ENCODE measurements at places on chromosomes 12 and 14.
A peak's percentile ranks its signal among the peaks of the same experiment; 100 is the strongest.

DNA sequence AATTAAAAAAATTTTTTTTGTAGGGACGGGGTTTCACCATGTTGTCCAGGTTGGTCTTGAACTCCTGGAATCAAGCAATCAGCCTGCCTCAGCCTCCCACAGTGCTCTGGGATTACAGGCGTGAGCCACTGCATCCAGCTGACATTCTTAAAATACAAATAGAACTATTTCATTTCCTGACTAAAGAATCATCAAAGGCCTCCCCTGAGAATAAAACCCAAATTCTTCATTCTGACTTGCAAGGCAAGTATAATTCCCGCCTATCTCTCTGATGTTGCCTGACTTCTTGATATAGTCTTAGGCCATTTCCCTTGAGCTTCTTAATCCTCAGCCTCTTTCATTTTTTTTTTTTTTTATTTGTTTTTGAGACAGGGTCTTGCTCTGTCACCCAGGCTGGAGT is 4.4 kb upstream of the BICD1 start:
- no peak for DNase-seq

DNA sequence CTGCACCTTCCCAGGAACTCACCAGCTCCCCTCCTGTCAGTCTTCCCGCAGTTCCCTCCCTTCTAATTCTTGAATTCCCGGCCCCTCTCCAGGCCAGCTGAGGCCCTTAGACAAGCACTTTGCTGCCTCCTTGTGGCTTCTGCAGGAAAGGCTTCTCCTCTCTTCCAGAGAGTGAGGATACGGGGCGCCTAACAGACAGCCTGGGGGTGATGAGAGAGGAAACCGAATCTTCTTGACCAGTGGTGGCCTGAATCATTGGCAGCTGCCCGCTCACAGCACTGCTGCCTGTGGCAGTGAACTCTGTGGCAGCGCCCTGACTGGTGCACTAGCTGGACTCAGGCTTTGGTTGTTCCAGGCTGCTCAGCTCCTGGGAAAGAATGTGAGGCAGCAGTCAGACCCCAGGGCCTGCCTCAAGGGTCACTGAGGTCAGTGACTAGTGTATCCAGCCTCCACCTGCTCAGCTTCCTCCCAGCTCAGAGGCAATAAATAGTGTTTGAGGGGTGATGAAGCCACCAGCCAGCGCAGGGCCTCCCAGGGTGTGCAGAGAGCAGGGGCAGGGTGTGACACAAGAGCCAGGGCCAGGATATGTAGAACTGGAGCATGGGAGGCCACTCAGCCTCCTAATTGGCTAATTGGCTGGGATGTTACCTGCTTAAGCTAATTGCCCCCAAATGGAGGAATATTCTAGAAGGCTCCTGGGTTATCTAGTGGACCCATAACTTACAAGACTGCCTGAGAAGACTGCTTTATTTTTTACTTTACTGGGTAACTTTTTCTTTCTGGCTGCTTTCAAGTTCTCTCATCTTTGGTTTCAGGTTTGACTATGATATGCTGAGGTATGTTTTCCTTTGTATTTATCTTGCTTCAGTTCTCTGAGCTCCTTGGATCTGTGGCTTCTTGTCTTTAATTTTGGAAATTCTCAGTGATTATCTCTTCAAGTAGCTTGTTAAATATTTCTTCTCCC is 12.9 kb upstream of the MCRS1 start:
- DNase-seq: peak; percentile 59

- DNase-seq: no peak
These were observed 219.5 kb upstream of the TMEM132C start for GRCh38 chr12:128047266-128048060.

GRCh38 chr12:105864901-105865300 is 273.9 kb downstream of the NUAK1 start:
- DNase-seq: no peak

DNA sequence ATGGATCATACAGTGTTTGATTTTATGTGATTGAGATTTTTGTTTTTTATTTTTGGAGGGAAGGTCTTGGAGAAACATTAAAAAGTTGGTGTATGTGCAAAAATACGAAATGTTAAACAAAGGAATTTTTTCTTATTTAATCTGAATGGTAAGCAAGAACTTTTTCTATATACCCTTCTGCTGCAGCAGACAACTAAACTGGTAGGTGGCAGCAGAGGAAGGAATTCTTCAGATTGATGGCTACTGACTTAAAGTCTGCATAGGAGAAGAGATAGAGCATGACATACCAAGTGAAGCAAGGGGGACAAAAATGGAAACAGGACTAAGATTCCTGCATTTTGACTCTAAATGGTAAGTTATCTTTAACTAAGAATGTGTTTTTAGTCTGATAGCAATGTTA is 42.0 kb upstream of the A2ML1 start:
- no peak for DNase-seq

DNA sequence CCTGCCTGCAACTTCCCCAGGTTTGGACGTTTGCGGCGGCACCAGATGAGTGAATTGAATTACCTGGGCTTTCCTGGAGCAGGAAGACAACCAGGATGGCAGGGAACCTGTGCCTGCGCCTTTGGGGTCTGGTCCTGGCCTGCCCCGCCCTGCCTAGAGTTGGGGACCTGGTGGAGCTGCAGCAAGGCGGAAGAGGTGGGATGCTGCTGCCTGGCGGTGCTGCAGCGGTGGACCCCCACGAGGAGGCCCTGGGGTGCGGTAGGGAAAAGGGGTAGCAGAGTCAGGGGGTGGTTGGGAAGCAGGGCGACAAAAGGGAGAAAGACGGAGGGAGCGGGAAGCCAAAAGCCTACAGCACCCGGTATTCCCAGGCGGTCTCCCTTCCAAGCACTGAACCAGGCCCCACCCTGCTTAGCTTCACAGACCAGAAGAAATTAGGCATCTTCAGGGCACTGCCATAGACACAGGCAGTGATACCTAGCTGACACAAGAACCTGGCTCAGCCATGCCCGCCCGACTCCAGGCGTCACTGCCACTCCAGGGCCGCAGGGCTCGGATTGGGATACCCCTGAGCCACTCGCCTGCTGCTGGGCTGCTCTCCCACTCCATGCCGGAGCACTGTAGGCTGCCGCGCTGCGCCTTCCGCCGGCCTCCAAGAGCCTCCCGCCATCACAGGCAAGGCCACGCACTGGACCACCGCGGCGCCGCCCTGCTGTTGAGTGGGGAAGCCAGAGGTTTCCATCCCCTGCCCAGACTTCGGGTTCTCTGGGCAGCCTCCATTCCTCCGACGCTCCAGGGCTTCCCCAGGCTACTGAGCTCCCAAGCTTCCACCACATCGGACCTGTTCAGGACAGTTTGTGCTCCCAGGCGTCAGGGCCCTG is 155.2 kb upstream of the ALG10B start:
- DNase-seq: no peak

DNA sequence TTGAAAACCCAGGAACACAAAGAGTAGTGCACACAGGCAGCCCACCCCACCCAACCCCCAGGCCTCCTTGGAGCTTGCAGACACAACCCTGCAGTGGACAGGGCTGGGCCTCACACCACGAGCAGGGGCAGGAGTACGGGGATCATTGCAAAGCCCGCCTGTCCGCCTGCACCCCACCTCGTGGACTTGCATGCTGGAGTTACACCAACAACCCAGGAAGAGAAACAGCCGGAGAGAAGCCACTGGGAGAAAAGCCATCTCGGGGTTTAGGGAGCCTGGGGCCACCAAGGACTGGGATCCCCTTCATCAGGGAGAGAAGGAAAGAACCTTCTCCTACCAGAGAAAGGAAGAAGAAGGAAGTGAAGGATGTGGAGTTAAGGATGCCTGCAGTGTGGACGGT is 8.2 kb downstream of the KRT84 start:
- DNase-seq: no peak

- DNase-seq: no peak
These were observed 34.0 kb downstream of the CD9 start for GRCh38 chr12:6234214-6234613.

DNA sequence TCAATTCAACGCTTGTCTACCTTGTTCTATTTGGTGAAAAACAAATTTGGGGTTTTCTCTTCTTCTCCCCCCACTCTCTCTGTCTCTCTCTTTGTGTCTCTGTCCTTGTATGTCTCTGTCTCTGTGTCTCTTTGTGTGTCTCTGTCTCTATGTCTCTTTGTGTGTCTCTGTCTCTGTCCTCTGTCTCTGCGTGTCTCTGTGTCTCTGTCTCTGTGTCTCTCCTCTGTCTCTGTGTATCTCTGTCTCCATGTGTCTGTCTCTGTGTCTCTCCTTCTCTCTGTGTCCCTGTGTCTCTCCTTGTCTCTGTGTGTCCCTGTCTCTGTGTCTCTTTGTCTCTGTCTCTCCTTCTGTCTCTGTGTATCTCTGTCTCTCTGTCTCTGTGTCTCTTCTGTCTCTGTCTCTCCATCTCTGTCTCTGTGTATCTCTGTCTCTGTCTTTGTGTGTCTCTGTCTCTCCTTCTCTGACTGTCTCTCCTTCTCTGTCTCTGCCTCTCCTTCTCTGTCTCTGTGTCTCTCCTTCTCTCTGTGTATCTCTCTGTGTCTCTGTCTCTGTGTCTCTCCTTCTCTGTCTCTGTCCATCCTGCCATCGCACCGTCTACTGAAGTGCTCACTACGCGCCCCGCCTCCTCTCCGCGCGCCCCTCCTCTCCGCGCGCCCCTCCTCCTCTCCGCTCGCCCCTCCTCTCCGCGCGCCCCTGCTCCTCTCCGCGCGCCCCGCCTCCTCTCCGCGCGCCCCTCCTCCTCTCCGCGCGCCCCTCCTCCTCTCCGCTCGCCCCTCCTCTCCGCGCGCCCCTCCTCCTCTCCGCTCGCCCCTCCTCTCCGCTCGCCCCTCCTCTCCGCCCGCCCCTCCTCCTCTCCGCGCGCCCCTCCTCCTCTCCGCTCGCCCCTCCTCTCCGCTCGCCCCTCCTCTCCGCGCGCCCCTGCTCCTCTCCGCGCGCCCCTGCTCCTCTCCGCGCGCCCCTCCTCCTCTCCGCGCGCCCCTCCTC is 12.8 kb downstream of the LRCOL1 start:
- peak; percentile 43 for DNase-seq
